ENCODE measurements at places on chromosomes 5 and 9. TPM values are rescaled to one million over a fixed set of nuclear protein-coding genes. Genes with fewer than 3 reads are reported as not detected.

SH2D3C gene
- total RNA-seq, result 0.96 TPM

SLC1A1 gene
- total RNA-seq, result 50.7 TPM

UNC5A gene
- 0.10 TPM for total RNA-seq

DNA sequence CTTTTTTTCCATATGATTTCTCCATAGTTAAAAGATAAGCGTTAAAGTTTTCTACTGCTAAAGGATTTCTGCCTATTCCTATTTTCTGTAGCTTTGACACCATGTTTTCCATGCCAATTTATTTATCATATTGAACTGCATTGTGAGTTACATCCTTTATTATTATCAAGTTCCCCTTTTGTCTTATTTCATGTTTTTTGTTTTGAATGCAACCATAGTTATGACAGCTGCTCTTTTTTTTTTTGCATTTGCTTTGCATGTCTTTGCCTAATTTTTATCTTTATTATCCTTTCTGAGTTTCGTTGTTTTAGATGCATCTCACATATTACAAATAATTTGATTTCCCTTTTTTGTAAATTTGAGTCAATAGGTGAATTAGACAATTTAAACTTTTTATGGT, 161.5 kb downstream of the DEPDC1B start:
- no peak for DNase-seq

BSPRY gene
- total RNA-seq, result 6.1 TPM

- DNase-seq, result peak; percentile 44
Observed at GRCh38 chr9:131253891-131254491, 22.3 kb downstream of the FAM78A start.

DNA sequence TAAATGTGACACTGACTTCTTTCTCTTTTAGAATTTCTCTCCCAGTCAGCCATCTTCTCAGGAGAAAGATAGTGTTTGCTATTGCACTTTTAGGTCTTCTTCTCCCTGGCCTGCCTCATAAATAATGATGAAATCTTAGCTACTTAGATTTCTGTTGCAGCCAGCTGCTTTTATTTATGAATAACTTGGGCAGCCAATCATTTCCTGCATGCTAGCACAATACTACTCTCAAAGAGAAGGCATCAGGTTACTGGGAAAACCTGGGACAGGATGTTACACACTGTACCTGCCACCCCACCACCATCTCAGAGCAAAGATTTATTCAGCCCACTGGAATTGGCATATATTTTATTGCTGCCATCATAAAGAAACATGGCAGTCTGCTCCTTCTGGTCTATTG, 266.6 kb downstream of the PRELID2 start:
- DNase-seq, result no peak

DNA sequence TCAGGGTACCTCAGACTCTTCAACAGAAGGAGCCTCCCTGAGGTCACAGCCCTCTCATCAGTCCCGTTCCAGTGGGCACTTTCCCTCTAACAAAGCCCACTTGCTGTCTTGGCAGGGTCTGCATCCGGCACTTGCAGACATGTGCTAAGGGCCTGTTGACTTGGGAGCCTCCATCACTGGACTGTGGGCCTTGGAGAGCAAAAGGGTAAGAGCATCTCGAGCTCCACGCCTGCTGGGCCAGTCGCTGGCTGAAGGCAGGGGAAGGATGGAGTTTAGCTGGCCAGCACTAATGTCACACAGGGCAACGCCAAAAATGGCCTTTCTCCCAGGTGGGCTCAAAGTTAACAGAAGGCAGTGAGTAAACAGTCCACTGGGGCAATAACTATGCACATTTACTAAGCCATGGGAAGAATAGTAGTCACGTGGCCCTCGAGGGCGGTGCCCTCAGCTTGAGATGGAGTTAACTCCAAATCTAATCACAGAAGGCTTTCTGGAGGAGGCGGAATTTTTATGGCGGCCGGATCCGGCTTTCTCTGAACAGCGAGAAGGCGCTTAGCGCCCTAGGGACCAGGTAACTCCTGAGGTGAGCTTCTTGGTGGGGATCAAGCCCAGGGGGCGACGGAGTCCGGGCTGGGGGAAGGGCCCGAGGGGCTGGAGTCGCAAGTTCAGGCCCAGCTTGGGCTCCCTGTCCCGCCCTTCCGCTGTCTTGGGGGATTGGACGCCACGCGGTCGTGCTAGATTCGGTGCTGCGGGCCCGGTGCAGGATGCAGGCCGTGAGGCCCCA, 2.0 kb upstream of the NSD1 start:
- DNase-seq, result peak; percentile 41

DNA sequence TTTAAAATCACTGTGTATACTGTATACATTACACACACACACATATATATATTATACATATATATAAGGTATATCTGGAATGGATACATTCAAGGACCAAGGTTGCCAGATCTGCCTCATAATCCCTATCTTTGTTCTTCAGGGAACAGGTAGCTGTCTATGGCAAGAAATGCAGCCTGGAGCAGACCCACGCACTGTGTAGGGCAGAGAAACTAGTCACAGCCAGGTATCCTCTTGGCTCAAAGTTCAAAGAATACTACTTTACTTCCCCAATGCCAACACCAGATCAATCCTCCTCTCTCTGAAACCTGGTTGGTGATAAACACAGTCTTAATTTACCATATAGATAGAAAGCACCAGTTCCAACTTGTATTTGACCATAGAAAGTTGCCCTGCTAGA, 313.6 kb downstream of the PRELID2 start:
- no peak for DNase-seq

DNA sequence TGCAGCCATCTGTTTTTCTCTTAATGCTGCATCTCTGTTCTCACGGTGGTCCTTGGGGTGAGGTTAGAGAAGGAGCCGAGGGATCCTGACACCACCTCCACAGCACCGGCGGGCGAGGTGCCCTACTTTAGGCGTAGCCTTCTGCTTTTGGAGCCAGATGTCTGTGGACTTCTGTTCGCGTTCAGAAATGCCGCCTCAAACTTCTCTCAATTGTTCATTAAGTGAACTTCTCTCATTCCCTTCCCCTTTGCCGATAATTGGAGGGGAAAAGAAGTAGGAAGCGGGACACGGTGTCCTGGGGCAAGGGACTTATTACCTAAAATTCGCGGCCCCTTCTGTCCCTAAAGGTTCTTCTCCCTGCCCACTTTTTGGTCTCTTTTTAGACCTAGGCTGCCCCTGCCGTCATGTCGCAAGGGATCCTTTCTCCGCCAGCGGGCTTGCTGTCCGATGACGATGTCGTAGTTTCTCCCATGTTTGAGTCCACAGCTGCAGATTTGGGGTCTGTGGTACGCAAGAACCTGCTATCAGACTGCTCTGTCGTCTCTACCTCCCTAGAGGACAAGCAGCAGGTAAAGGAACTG, 455 bp downstream of the KIF20A start:
- DNase-seq, result peak; percentile 10

DNA sequence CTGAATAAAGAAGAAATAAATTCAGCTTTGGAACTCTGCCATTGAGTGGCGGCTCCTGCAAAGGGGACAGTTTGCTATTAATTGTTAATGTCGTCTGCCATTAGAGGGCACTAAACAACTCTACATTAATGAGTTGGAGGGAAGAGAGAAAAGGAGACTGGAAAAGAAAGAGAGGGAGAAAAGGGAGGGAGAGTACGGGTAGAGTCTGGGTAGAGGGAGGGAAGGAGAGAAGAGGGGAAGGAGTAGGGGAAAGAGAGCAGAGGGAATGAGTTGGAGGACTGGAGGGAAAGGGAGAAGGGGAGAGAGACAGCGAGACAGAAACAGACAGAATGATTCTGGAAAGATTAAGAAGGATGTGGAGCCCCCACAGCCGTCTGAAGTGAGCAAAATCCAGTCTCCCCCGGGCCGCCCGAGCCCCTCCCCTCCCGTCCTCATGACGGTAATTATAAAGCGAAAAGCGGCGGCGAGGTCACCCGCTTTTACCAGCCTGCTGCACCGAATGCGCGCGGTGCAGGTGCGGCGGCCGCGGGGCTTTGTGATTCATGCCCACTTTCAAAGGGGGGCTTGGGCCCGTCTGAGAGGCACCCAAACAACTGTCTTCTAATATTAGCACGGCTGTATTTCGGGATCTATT, 1.9 kb upstream of the FST start:
- peak; percentile 71 for DNase-seq

Measured in hepatocyte (in vitro differentiated cells).